GM04504 (cell line): ENCODE measurements at places on chromosomes 5 and 9.

- no peak for DNase-seq
Observed at GRCh38 chr5:39714036-39714698, 289.4 kb upstream of the DAB2 start.

- DNase-seq, result no peak
Observed at GRCh38 chr5:105508519-105508918, 1945.9 kb upstream of the NUDT12 start.

DNA sequence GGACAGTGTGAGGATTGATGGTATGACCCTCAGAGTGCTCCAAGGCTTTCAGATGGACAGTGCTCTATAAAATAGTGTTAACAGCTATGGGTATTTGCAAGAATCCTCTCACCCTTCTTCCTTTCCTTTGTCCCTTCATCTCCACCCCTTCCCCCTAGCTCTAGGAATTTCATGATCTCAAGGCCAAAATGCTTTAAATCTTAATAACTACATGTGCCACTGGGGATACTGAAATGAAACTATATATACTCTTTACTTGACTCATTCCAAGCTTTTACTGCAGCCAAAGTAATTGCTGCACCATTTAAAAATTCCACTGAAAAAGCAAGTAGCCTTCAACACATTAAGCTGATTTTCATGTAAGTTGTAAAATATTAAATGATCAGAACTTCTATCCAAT lies 361.6 kb upstream of the SLC30A5 start:
- DNase-seq, result no peak

DNA sequence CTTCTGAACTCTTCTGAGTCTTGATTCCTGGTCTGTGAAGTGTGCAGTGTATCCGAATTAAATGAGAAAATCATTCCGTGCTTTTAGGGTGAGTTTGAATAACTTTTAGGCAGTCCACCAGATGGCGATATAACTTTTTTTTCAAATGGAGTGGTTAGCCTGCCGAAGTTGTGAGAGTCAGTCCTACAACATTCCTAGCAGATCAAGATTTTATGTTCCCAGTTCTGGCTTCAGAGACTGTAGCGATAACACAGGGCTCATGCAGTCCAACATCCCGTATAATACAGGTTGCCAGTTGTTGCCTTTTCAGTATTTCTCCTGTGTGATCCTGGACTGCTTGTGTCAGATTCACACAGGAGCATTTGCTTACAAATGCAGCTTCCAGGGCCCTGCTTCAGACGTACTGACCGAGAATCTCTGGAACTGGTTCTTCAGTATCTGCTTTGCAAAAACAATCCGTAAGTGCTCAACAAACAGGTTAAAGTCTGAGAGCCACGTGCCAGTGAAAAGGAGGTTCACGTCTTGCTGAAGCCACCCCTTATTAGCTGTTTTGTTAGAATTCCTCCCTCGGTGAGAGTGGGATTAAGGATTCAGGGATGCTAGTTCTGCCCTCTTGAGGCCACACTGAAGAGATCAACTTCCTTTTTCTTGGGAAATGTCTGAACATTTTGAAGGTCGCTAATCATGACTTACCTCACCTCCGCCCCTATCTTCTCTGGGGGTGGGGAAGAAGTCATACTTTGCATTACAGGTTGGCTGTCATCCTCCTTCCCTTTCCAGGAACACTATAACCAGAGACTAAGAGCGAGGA lies 22.8 kb downstream of the SMIM3 start:
- DNase-seq, result peak; percentile 43

DNA sequence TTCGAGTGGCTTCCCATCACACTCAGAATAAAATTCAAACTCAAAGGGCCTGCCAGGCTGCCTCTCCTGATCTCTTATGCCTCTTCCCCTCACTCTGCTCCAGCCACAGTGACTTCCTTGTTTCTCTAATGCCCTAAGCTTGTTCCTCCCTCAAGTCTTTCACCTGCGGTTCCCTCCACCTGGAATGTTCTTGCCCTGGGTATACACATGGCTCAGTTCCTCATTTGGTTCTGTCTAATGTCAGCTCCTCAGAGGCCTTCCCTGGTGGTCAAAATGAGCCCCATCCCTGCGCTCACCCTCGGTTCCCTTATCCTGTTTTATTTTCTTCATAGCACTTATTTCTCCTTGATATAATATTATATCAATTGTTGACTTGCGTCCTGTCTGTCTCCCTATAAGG lies 12.7 kb upstream of the CYSTM1 start:
- DNase-seq, result no peak

GRCh38 chr5:122586351-122586750 lies 188.5 kb upstream of the SNX2 start:
- peak; percentile 1 for DNase-seq

GRCh38 chr9:34253460-34253837 lies 74.6 kb downstream of the UBAP1 start:
- DNase-seq, result peak; percentile 19

DNA sequence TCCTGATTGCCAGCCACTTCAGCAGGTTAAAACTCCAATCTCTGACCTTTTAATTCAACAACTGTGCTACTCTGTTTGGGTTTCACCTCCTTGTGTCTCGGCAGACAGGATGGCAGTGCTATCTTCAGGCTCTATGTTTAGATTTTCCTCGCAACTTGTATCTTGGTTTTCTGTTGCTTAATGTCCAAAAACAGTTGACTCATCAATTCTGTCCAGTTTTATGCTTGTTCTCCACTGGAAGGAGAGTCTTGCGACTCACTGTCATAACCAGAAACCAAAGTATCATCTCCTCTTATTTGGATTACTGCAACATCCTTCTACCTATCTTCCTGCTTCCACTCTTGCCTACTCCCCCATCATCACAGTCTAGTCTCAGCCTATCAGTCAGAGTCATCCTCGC lies 130.9 kb upstream of the ADAMTS16 start:
- no peak for DNase-seq

- no peak for DNase-seq
Observed at GRCh38 chr5:57532513-57533497, 50.2 kb upstream of the ACTBL2 start.

DNA sequence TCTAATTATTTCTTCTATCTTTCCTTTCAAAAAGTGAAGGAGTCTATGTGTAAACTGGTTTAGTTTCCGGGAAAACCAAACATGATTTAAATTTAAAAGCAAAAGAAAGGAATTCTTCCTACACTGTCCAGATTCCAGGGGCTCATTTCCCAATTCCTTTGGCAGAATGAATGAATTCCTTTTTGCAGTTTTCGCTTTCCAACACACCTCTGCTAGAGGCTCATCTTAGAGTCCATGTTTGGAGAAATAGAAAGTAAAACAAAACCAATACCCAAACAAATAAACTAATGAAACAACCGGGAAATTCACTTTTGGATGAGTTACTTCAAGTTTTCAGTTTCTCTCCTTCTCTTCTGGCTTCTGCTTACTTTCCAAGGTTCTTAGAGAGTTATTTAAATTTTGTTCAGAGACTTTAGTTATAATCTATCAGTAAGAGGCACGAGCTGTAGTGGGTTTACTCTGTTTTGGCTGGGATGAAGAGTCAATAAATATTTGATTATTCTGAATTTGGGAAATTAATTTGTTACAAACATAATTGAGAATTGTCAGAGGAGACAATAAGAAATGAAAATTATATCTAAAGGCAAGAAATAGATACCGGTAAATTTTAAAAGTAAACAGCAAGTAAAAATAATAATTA lies 365.0 kb upstream of the CDH9 start:
- DNase-seq, result no peak

GRCh38 chr9:34375901-34376595 lies 650 bp downstream of the MYORG start:
- DNase-seq, result no peak

DNA sequence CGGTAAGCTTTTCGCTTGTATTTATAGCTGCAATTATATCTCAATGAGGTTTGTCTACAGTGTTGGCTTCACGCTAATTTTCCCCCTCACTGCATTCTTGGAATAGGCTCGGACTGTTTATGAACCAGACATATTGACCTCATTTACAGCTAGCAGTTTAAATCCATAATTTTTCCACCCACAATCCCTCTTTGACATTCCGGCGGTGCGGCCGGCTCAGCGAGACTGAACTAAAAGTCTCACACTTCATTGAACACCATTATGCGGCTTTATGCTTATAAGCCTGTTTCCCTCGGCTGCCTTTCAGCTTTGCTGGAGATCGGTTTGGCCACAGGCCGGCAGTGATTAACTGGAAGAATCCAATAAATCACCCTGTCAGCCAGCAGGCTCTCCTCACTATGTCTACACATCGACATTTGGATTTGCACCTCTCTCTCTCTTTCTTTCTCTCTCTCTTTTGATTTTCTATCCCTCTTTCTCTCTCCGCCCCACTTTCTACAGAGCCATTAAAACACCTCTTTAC lies 315.0 kb upstream of the TLE4 start:
- peak; percentile 87 for DNase-seq

GRCh38 chr5:75059912-75060545 lies 7.7 kb upstream of the GCNT4 start:
- no peak for DNase-seq

GRCh38 chr9:806285-807156 lies 35.0 kb upstream of the DMRT1 start:
- DNase-seq, result peak; percentile 24

- DNase-seq, result no peak
Observed at GRCh38 chr5:157473383-157474320, 13.6 kb downstream of the NIPAL4 start.

- DNase-seq, result no peak
Observed at GRCh38 chr5:168893283-168893682, 314.1 kb upstream of the PANK3 start.

DNA sequence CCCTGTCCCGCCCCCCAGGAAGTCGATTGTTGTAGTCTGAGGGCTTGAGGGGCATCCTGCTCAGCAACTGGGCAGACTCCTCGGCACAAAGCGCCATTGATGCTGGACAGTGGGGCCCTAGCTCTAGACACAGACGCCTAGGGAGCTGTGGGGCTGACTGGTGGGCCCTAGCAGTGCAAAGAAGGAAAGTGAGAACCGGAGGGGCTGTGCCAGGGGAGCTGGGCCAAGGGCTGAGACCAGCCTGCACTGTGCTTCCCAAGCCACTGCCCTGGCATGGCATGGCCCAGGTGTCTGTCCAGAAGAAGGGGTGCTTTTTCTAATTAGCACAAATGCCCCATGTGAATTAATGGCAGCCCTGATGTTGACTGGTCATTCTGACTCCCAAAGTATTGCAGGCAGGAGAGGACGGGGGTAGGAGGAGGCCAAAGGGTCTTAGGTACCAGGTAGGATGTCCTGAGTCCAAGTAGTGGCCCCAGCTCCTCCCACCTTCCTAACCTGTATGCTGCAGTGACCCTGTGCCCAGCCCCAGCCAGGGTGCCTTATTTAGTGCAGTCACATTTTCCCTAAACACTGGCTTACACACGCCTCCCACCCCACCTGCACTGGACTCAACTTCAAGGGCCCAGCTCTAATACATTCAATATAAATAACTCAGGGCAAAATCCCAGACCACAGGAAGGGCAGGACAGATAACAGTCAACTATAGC lies 15.9 kb downstream of the TCF7 start:
- DNase-seq, result no peak

DNA sequence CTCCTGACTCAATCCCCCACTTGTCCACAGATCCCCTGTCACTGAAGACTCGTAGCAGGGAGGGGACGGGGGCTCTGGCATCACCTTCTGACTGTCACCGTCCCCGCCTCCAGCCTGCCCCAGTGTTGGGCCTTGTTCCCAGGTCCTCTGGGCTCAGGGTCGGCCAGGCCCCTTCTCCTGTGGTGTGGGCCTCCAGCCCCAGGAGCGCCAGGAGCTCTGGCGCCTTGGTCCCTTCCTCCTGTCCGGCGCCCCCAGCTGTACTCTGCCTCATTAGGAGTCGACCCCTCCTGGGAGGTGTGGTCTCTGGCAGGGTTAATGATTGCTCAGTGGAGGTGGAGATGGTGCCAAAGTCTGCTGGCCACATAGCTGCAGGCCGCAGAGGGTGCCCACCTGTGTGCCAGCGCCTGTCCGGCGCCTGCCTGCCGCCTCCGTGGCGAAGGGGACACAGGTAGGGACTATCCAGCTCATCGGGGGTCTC lies at the start of gene CDHR2:
CDHR2 (plus strand) TSS at position 376 of the 478 bp plus-strand sequence. CDS start 16,011 bp downstream, outside the sequence.
- no peak for DNase-seq

GRCh38 chr9:108270561-108270960 lies 585.2 kb downstream of the ACTL7B start:
- DNase-seq, result no peak

- DNase-seq, result no peak
Observed at GRCh38 chr9:136764301-136764891, at the start of gene LCN15. LCN15 (minus strand) TSS chr9:136764518; CDS start chr9:136764488, 30 bp downstream.

DNA sequence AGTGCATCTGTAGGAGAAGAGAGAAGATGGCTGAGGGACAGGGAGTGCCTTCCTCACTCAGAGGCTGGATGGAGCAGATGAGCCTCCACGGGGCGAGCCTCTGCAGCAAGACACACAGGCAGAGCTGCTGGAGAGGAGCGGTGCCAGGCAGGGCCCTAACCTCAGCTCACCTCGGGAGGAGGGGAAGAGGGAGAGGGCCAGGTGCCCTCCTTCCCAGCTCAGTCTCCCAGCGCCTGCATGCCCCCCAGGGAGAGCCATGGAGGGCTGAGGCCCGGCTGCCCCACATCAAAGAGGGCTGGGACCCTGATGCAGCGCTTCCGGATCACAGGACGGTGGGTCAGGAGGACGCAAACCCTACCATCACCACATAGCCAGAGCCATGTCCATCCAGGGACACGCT lies 13.6 kb upstream of the SPATA31E1 start:
- DNase-seq, result no peak

GRCh38 chr9:77988630-77989029 lies 43.0 kb downstream of the GNAQ start:
- no peak for DNase-seq

GRCh38 chr9:97475059-97475458 lies 26.4 kb upstream of the TMOD1 start:
- peak; percentile 91 for DNase-seq

GRCh38 chr5:96572864-96573512 lies 89.2 kb upstream of the CAST start:
- DNase-seq, result peak; percentile 85
